T-helper 9 cell (primary cell): ENCODE measurements at places on chromosomes 16 and 17.
A peak's percentile ranks its signal among the peaks of the same experiment; 100 is the strongest.

DNA sequence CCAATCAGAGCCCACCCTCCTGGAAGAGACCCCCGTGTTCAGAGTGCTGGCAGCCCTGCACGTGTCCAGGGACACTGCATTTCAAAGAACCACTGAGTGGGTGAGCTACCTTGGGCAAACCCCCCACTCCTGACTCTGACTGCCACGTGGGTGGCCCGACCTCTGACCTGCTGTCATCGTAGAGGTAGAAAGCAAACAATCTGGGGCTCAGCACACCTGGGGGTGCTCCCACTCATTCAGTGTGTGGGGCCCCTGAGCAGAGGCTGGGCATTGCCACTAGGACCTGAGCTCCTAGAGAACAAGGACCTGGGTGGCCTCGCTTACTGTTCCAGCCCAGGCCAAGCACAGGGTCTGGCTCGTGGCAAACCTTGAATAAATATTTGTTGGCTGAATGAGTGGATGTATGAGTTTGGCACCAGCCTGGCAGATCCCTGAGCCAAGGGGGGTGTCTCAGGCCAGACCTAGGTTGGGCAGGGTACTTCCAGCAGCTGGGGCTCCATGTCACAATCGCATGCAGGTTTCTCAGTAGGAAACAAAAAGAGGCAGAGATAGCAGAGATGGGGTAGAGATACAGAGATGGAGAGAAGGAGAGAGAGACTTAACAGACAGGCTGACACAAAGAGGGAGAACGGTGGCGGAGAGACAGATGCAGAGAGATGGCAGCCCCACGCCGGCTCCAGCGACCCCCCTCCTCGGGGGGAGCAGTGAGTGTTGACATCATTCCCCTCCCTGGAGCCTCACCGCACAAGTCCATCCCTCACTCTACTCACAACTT, 5.4 kb upstream of the DRC7 start:
- DNase-seq = no peak

DNA sequence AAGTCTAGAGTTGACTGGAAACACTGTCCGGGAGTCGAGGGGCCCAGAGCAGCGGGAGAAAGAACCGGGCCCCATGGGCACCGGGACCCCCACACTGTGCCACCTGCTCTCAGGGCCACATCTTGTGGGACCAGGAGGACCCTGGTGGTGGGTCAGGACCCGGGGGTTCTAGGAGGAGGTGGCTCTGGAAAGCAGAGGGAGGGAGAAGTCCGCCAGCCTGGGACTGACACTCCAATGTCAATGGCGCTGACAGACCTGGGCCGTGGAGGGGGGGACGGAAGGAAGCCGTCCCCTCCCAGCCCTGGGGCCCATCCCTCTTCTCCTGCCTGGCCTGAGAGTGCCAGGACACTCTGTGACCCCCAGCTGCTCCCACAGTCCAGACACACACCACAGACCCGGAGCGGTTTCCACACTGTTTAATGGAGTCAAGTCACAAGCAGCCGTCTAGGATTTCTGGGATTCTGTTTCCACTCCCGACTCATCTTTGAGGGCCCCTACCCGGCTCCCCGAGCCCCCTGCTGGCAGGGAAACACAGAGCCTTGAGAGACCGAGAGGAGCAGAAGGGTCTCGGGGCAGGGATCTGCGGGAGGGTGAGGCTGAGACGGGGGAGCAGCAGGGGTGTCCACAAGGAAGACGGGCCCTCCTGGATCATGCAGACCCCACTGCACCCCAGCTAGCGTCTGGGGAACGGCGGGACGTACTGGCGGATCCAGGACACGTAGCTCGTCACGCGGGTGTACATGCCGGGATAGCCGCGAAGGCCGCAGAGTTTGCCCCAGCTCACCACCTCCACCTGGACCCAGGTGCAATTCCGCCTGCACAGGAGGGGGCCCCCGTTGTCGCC, 23.5 kb upstream of the UBE2I start:
- no peak for DNase-seq

- DNase-seq = no peak
These were observed 627.6 kb downstream of the MAF start for GRCh38 chr16:78972986-78973385.

GRCh38 chr17:50297407-50297865, 23.2 kb downstream of the TMEM92 start:
- DNase-seq = peak; percentile 75

DNA sequence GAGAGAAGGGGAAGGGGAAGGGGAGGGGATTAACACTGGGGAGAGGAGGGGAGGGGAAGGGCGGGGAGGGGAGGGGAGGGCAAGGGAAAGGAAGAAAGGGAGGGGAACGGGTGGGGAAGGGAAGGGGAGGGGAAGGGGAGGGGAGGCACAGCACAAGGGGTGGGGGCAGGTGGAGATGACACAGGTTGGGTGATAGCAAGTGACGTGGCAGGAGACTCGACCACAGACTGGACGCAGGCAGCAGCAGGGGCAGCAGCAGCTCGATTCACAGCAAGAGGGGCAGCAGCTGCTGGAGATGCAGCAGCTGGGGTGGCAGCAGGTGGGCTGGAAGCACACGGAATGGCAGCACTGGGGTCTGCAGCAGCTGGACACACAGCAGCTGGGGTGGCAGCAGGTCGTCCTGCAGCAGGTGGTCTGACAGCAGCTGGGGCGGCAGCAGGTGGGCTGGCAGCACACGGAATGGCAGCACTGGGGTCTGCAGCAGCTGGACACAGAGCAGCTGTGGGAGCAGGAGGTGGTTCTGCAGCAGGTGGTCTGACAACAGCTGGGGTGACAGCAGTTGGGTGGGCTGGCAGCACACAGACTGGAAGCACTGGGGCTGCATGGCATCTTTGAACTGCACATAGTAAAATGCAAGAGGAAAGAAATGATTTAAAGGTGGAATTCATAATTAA, at the start of gene KRTAP4-16:
KRTAP4-16 (minus strand) TSS at position 624 of the 674 bp plus-strand sequence; CDS start at position 624, 0 bp downstream.
- no peak for DNase-seq

DNA sequence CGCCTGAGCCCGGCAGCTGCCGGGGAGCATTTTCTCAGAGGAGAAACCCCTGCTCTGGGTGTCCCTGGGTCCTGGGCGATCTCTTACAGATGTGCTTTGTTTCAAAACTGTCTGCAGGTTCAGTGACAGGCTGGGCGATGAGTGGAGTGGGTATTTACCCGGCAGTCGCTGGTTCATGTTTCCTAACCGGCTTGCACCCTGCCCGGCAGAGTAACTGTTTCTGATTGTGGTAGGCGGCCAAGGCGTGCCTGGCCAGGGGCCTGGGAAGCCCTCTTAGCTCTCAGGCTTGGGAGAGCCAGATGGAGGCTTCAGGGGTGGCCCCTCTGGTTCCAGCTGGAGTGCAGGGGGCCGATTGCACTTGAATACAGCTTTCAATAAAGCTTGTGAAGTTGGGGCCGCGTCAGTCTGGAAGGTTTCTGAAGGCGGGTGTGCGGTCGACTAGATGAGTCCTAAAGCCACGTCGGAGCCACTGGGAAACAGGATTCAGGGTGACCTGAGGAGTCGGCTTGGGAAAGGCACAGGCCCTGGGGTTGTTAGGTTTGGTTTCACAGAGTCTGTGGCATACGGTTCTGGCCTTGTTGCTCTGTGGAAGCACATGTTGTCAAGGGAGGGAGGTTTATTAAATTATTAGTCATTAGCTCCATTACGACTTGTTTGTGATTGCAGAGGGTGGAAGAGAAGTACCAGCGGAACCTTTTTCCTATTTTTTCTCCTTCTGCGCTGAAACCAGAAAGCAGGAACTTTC, 1.4 kb downstream of the BAIAP2 start:
- DNase-seq = no peak

DNA sequence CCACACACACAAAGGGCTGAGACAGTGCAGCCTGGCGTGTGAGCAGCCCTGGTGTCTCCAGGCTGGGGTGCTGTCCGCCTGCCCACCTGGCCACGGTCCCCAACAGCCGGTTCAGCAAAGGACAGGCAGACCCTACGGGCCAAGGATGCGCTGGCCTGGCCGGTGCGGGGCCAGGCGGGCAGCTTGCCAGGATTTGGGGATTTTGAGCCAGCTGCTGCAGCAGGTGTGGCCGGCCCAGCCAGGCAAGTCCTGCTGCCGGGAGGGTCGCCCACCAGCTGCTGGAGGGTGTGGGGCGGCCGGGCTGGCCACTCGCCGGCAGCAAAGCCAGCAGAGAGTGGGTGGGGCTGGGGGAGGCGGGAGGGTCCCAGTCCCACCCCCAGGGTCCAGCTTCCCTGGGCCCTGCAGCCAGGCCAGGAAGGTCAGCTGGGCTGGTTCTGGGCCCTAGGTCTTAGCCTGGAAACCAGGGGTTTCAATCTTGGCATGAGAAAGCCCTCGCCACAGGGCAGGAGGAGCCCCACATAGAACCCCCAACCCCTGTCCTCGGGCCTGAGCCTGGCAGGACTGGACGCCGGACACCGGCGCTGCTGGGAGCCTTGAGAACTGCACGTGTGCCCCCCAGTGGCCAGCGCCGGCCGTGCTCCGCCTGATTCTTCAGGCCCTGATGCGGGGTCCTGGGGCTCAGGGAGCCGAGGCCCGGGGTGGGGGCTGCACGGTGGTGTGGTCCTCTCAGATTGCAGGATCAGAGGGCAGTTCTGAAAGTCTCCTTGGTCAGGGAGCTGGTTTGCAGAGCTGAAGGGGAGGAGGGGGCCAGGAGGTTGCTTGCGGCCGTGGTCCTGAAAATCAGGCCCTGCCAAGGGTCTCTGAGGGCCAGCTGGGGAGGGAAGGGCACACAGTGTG, 17.6 kb upstream of the SSTR5 start:
- DNase-seq = peak; percentile 11

GRCh38 chr16:84478172-84478947, 26.1 kb downstream of the MEAK7 start:
- no peak for DNase-seq

GRCh38 chr16:73670836-73671820, 623.2 kb upstream of the ZFHX3 start:
- DNase-seq = no peak

DNA sequence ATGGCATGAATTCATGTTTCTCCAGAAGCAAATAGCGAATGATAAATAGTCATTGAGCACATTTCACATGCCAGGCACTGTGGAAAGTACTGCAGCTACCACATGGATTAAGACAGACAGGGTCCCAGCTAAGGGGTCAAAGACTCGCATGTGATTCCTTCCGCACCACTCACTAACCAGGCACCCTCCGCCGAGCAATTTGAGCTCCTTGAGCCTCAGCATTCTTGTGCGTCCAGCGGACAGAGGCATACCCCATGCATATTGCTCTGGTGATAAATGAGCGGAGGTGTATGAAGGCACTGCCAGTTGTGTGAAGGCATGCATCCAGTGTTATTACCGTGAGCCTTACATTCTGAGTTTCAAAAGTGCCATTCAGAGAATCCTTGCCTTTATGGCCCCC, 358.7 kb downstream of the HS3ST4 start:
- no peak for DNase-seq

GRCh38 chr17:68468788-68469187, 11.5 kb upstream of the WIPI1 start:
- DNase-seq = no peak

GRCh38 chr16:67464565-67464964, 16.4 kb downstream of the ATP6V0D1 start:
- DNase-seq = no peak

GRCh38 chr16:61891460-61891859, 144.8 kb downstream of the CDH8 start:
- DNase-seq = no peak

- DNase-seq = no peak
These were observed 25.8 kb downstream of the HS3ST3A1 start for GRCh38 chr17:13575922-13576419.
